Stimulated activated CD4-positive, alpha-beta T cell treated with anti-CD3 and anti-CD28 coated beads, Interleukin-1b, Interleukin-23, amount 100 ng/mL, for 1 hour (primary cell): ENCODE measurements at places on chromosomes 7 and 10.

GRCh38 chr10:7297094-7297493 is 113.7 kb downstream of the SFMBT2 start:
- DNase-seq: no peak

DNA sequence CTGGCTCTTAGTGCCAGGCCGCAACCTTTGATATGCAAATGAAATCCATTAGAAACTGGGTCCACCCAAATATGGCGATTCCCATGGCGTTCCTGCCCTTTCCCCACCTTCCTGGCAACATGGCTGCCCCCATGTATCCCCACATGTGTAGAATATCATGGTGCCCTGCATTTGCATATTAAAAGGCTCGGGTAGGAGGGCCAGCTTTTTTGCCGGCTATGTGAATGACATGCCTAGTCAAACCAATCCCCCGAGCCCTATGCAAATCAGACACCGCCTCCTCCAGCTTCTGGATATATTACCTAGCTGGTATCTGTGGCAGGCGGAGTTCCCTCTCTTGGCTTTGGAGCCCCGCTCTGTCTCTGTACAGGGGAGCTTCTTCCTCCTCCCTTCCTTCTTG is 18.3 kb downstream of the MMS19 start:
- no peak for DNase-seq

- no peak for DNase-seq
Measured at GRCh38 chr10:1476455-1476803, 260.9 kb downstream of the ADARB2 start.

GRCh38 chr7:23467806-23468525 is 2.3 kb downstream of the IGF2BP3 start:
- no peak for DNase-seq

- DNase-seq: no peak
Measured at GRCh38 chr7:141671705-141672496, 30.1 kb downstream of the DENND11 start.

GRCh38 chr10:109926061-109926745 is 2.9 kb upstream of the XPNPEP1 start:
- DNase-seq: no peak

DNA sequence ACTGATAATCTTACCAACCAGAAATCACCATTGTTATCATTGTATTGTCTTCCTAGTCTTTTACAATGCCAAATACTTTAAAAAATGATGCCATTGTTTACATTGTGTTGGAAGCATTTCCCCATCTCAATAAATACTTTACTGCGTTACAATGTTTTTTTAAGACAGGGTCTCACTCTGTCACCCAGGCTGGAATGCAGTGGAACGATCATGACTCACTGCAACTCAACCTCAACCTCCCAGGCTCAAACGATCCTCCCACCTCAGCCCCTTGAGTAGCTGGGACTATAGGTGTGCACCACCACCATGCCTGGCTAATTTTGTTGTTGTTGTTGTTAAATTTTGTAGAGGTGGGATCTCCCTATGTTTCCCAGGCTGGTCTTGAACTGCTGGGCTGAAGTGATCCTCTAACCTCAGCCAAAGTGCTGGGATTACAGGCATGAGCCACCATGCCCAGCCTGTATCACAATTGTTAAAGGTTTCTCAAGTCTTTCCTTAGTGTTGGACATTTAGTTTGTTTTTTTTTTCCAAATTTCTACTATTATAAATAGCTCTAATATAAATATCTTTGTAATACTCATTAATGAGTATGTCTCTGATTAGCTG is 13.5 kb downstream of the LRMDA start:
- no peak for DNase-seq

GRCh38 chr7:74028321-74028838 is 407 bp downstream of the ELN start:
- no peak for DNase-seq

- DNase-seq: peak; percentile 24
Measured at GRCh38 chr7:12067156-12067831, 143.8 kb upstream of the TMEM106B start.

DNA sequence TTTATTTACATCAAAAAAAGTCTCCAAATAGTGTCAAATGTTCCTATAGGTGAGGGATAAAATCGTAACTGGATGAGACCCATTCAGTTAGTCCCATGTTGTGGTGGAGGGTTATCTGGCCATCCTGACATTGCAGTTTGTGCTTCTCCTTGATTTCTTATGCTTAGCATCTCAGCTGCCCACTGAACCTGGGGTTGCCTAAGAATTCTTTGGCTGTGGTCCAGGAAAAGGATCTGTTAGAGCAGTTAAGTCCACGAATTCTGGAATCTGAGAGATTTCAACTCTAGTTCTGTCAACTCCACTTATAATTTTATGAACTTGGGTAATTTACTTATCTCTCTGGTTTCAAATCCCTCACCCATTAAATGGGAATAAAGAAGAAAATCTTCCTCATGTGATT is 1673.4 kb downstream of the REEP3 start:
- no peak for DNase-seq

GRCh38 chr10:120949609-120950031 is 98.5 kb downstream of the WDR11 start:
- DNase-seq: no peak

GRCh38 chr7:139772115-139772514 is 5.7 kb downstream of the HIPK2 start:
- DNase-seq: no peak

DNA sequence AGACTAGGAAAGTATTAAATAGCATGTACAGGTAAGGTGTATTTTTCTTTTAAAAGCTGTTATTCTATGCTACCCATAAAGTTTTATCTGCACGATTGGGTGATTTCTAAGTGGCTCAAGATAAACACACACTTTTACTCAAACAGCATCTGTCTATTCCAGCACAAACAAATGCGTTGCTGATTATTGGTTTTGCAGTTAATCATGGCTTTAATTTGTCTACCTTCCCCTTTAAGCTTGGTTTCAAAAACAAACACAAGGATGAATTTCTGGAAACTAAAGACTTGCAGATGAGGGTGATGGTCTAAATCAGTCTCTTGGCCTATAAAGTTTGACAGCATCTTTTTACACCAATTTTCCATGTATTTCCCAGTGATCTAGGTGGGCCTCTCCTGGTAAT is 94.2 kb downstream of the NRP1 start:
- DNase-seq: no peak

- DNase-seq: no peak
Measured at GRCh38 chr7:119281181-119281846, 991.7 kb upstream of the KCND2 start.

DNA sequence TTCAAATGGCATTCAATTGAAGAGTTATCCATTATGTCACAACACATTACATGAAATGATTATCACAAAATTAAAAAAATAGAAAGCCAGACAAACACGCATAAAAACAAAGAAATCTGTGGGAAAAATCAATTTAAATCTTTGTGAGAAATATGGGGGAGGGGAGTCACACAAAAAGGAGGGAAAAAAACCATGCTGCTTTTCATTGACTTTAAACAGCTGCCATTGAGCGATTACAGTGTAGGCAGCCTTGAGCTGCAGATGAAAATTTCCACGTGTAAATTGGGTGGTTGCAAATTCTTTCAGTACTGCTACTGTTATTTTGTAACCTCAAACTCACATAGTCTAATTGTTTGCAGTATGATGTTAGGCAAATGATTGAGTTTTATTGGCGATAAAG is 889.9 kb upstream of the PHF14 start:
- no peak for DNase-seq

DNA sequence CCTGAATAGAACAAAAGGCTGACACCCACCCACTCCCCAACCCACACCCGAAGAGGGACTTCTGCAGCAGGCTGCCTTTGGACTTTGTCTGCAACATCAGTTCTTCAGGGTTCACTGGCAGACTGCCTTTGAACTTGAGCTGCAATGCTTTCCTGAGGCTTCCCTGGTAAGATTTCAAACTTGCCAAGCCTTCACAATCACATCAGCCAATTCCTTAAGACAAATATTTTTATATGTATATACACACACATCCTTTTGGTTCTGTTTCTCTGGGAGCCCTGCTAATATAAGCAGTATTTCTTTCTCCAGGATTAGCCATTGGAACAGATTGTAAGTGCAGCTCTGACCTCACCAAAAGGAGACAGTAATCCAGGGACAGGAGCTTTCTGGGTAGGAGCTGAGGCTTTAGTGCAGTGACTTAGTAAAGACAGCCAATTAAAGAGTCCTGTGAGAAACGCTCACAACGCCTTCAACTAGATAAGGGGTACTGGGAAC is 55.6 kb upstream of the KMT2E start:
- no peak for DNase-seq

DNA sequence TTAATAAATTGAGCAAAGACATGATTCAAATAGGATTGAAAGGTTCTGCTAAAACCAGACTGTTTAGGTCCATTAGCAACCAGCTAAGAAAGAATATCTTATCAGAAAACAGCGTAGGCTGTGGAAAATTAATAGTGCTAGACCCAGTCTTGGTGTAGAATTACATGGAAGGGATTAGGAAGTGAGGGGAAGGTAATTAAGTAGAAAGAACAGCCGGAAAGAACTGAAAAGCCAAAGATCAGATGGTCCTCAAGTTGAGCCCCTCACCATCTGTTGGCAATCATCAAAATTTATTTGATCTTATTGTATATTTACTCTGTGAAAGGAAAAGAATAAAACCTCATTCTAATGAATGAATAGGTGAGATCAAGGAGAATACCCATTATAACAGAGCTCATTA is 50.1 kb downstream of the COL1A2 start:
- no peak for DNase-seq

DNA sequence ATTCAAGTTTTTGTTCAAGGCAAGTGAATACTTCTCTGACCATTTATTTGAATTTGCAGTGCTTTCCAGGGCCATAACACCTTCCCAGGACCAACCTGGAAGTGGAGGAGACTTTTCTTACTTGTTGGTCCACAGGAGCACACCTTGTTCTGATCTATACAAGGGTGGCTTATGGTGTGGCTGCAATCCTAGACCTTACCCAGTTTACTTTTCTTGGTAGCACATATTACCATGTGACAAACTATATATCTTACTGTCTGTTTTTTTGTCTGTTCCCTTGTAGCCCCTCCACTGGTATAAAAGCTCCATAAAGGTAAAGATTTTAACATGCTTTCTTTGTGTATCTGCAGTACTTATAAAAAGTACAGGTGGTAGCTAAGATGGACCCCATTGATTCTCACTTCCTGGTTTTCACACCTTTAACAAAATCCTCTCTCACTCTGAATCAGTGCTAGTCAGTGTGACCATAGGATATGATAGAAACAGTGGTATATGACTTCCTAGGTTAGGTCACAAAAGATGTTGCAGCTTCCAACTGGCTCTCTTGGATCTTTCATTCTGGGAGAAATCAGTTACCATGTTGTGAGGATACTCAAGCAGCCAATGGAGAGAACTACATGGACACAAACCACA is 5.6 kb upstream of the ASB4 start:
- no peak for DNase-seq

DNA sequence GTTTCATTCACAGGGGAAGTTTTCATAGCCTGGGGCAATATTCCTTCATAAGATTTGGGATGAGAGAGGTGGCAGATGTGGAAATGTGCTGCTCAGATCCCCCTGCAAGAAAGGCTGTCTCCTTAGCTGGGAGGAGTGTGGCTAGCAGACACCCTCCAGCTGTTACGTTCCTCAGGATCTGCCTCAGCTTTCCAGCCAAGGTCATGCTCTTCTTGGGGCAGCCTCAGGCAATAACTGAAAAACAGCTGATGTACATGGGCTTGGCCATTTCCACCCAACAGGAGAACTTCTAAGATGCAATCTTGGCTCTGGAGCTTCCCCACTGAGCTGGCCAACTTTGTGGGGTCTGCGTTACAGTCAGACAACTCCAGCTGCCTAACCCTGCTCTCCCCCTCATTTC is 51.3 kb upstream of the SEPTIN7 start:
- no peak for DNase-seq
